ENCODE measurements at places on chromosomes 12 and 14. TPM values are rescaled to one million over a fixed set of nuclear protein-coding genes. Genes with fewer than 3 reads are reported as not detected.

The VSX2 gene
- total RNA-seq, result not detected

The OR4K5 gene
- not detected for total RNA-seq

DNA sequence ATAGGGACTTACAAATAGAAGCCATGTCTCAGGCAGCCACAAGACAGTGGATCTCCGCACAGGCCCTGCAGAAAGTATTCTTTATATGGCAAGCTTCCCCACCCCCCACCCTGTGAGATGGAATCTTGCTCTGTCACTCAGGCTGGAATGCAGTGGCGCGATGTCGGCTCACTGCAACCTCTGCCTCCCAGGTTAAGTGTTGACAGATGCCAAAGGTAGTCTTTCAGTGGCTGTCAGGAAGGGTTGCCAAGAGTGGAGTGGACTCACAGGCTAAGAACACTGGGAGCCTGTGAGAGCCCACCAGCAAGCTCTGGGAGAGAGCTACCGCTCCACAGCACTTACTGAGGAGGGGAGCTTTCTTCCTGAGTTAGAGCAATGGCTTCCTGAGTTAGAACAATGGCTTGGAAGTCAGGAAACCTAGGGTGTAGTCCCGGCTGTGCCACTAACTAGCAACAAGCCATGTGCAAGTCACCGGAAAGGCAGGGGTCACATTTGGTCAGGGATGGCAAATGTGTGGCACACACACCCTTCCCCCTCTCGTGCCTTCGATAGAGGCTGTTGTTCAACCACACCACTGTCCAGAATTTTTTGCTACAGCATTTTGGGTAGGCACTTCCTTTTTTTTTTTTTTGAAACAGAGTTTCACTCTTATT lies 2.6 kb downstream of the RNASE1 start:
- no peak for DNase-seq

DNA sequence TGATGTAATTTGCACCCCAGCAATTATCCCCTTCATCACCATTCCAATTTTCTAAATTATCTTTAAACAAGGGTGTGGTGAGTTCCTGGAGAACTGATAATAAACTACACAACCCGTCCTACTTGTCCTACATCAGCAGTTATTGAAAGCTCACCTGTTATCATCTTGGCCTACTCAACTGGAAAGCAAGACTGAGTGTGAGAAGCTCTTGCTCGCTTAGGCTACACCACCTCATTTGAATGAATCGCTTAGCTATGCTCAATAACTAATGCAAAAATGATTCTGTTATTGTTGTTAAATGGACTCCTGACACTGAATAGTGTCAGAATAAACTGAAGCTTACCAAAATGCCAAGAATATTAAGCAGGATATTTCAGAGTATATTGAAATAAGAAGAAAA lies 115.4 kb upstream of the BTG1 start:
- no peak for DNase-seq

Data from uterus (tissue), 4 donors.